ENCODE measurements at places on chromosomes 12 and 14.

- DNase-seq: no peak
Observed at GRCh38 chr12:46958599-46959290, 120.7 kb upstream of the PCED1B start.

DNA sequence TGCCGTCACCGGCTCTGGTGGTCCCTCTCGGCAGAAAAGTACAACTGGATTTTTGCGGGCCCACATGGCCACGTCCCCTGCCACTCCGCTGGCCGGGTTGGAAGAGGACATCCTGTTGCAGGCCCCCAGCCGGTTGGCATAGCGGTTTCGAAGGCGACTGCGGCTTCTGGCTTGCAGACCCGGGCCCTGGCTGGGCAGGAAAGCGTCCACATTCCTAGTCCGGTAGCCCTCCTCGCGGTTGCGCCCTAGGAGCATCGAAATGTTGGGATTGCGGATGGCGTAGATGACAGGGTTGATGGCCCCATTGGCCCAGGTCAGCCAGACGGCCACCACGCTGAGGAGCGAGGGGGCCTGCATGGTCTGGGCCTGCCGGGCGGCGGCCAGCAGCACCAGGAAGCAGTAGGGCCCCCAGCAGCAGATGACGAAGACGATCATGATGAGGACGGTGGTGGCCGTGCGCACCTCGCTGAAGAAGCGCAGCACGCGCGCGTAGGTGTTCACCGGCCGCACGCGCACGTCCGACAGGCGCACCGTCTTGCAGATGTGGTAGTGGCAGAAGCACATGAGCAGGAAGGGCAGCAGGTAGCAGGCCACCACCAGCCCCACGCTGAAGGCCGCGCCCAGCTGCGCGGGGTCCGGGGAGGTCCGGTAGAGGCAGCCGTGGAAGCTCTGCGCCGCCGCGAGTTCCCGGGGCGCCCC lies 1.2 kb downstream of the GPR135 start:
- DNase-seq: peak; percentile 47

- no peak for DNase-seq
Observed at GRCh38 chr12:88510843-88511242, 69.4 kb downstream of the KITLG start.

- DNase-seq: no peak
Observed at GRCh38 chr12:67937822-67938221, 51.4 kb upstream of the IFNG-AS1 start.

GRCh38 chr14:20409226-20409625 lies 4.1 kb downstream of the TEP1 start:
- no peak for DNase-seq

DNA sequence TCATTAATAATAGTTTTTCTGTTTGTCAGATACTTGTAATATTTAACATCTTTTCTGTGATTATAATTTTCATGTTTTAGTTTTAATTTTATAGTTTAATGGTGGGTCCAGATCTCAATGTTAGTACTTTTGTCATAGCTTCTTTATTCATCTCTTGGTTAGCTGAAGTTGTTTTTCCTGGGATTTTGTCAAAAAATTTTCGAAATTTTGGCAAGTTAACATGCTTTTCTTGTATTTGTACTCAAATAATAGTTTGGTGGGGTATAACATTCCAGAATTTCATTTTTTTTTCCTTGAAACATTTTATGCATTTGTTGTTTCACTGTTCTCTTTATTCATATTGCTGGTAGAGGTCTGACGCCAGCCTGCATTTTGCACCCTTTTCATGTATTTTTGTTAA lies 45.5 kb downstream of the KTN1 start:
- DNase-seq: no peak
